ENCODE measurements at places on chromosomes 11 and 22.

GRCh38 chr11:6481924-6482275, 599 bp downstream of the TIMM10B start:
- DNase-seq = peak; percentile 87

GRCh38 chr11:115379528-115379927, 124.7 kb downstream of the CADM1 start:
- no peak for DNase-seq

DNA sequence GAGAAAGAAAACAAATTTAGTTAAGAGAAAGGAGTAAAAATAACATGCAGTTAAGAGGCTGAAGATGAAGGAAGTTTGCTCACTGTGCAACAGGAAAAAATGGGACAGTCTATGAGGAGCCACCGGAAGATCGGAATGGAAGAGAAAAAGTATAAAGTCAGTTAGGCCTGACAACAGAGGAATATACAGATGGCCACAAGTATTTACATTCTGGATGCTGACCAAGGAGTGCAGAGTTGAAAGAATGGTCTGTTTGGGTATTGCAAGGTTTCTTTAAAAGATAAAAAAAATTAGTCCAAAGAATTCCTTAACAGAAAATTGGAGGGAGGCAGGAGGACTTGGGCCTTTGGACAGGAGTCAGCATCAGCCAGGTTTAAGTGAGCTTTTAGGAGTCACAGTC, 37.5 kb downstream of the RBFOX2 start:
- no peak for DNase-seq

- DNase-seq = no peak
Observed at GRCh38 chr22:37331856-37332536, 49.7 kb downstream of the CYTH4 start.

GRCh38 chr22:17969701-17970113, 54.7 kb downstream of the MICAL3 start:
- peak; percentile 54 for DNase-seq

DNA sequence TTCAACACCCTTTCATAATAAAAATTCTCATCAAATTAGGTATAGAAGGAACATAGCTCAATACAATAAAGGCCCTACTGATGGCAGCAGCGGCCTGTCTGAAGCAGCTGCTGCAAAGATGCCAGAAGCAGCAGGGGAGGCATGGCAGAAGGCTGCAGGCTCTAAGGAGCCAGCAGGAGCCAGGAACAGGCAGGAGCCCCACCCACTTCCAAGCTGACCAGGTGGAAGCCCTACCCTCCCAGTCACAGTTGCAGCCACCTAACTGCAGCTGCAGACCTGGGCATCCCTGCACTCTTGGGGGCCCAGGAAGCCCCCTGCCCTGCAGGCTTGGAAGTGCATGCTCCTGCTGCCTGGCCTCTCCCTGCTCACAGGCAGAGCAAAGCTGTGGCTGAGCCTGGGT, 18.2 kb upstream of the OR6A2 start:
- no peak for DNase-seq

GRCh38 chr11:105456950-105457349, 152.9 kb upstream of the GRIA4 start:
- no peak for DNase-seq

DNA sequence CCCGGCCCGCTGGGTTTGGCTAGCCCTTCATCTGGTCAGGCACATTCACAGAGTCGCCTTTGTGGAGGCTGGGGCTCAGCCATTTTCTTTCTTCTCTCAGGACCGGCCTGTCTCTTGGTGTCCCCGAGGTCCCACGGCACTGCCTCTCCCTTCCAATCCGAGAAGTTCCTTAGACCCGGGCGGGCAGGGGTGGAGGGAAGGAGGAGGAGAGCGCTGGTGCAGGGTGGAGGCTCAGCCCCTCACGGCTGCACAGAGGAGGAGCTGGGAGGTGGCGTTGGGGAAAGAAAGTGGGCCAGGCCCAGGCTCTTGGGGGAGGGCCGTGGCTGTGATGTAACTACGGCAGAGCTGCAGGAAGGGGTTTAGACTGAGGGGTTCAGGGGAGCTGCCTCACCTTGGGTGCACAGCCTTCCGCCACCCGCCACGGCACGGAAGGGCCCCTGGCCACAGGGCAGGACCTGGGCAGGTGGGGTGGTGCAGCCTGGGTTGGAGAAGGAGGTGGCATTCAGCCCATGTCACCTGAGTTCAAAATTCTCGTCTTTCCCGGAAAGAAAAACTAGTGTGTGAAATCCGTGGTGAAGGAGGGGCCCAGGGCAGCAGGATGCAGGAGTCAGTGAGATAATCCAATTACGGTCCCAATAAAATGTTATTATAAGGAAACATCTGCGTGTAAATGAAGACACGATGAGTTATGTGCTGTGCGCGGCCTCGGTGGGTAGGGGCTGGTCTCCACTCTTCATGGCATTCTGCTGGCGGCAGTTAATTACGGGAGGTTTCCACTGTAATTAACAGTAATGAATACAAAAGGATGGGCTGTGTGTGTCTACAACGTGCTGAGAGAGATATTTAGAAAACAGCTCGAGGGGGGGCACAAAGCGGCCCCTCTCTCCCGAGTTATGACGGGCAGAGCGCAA, 1.7 kb downstream of the BRSK2 start:
- DNase-seq = no peak

- DNase-seq = no peak
Observed at GRCh38 chr11:30313580-30313979, 9.3 kb upstream of the ARL14EP start.

- no peak for DNase-seq
Observed at GRCh38 chr22:26735019-26735409, 77.6 kb downstream of the MIAT start.

GRCh38 chr11:73862986-73863385, 13.7 kb downstream of the COA4 start:
- DNase-seq = no peak

- DNase-seq = no peak
Observed at GRCh38 chr22:31055635-31056159, 25.4 kb upstream of the SMTN start.

- DNase-seq = peak; percentile 80
Observed at GRCh38 chr11:72225411-72225951, 914 bp downstream of the INPPL1 start.

GRCh38 chr11:115897707-115898106, 393.5 kb upstream of the CADM1 start:
- no peak for DNase-seq

- peak; percentile 67 for DNase-seq
Observed at GRCh38 chr11:31814176-31814868, 3.2 kb upstream of the PAX6 start.

- DNase-seq = no peak
Observed at GRCh38 chr22:25892678-25893077, 150.7 kb downstream of the MYO18B start.

GRCh38 chr11:108984523-108984922, 319.7 kb downstream of the DDX10 start:
- no peak for DNase-seq

- peak; percentile 58 for DNase-seq
Observed at GRCh38 chr11:67255353-67255752, 10.9 kb upstream of the GRK2 start.

- peak; percentile 74 for DNase-seq
Observed at GRCh38 chr11:67633758-67634365, 4.1 kb upstream of the NUDT8 start.

DNA sequence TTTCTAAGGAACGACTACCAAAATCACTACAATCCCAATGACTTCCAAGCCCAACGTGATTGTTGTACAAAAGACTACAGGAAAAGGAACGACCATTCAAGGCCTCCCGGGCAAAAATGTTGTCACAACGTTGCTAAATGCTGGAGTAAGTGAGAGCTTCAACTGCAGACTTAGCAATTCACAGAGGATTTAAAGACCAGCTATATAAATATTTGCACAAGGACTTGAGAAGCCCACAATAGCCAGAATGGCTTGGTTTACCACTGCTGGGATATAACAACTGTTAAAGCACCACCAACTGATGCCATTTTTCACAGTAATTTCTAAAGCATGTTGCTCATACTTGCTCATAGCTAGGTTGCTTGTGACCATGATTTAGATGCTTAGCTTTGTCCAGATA, 78.3 kb downstream of the EMSY start:
- DNase-seq = no peak

DNA sequence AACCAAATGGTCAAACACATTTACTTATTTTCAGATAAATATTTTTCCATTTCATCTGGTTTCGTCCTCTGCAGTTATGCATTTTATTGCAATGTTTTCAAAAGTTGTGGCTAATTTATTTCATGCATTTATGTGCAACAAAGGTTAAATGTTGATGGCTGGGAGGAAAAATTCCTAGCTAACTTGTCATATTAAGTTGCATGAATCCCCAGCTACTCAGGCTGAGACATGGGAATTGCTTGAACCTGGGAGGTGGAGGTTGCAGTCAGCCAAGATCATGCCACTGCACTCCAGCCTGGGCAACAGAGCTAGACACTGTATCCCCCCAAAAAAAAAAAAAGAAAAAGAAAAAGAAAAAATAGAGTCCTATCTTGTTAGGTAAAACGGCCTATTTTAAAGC, 1862.4 kb upstream of the RAG2 start:
- DNase-seq = no peak

DNA sequence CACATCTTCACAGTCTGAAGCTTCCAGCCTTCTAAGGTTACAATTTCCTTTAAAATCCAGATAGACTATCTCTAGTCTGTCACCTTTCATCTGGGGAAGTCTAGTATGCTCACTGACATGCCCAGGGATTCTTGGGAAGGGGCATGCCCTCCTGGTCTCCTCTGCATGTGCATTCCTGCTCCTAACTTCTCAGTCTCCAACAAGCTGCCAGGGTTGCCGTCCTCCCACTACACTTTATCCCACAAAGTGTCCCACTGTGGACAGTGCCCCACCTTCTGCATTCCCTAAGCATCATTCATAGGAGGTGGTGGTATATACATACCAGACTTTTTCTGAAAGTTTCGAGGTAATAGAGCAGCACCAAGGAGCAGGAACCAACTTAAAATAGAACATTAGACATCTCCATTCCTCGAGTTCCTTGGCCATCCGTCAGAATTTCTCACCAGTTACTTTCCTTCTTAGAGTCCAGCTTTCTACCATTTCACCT, 28.7 kb downstream of the EIF3F start:
- no peak for DNase-seq

- no peak for DNase-seq
Observed at GRCh38 chr11:11793073-11793472, 48.7 kb upstream of the USP47 start.

GRCh38 chr11:86118253-86118652, 49.4 kb upstream of the PICALM start:
- no peak for DNase-seq

DNA sequence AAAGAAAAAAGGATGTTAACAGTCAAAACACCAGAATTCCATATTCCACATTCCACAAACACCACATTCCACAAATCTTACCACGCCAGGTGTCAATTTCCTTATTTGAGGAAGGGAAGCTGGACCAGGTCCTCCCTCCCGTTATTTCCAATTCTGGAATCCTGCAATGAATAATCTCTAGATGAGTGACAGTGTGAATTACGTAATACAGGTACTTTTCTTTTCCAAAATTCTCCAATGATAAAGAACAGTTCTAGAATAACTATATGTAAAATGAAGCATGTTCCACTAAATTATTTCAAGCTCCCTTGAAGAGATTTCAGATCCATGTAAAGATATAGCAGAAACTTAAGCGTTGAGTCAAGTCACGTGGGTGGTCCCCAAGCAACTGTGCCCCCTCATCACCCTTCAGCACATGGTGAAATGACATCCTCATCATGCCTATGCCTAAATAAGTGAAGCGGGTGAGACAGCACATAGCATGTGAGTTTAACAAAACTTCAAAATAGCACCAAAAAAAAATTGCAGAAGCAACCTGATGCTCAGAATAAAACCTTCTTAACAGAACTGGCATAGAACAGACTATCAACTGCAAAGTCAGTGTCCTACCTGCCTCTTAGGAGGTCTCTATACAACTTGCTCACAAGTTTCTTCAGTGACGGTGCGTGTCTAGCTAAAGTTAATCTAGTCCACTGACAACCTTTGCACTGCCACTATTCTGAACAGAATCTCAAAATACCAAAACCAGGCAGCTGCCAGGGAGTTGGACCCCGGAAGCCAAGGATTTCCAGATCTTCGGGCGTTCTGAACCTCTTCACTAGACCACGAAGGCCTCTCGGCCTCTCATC, 876 bp downstream of the NFRKB start:
- no peak for DNase-seq

GRCh38 chr11:84922836-84923235, 704.3 kb downstream of the DLG2 start:
- no peak for DNase-seq

- peak; percentile 68 for DNase-seq
Observed at GRCh38 chr22:23075525-23076216, 5.4 kb downstream of the GNAZ start.

DNA sequence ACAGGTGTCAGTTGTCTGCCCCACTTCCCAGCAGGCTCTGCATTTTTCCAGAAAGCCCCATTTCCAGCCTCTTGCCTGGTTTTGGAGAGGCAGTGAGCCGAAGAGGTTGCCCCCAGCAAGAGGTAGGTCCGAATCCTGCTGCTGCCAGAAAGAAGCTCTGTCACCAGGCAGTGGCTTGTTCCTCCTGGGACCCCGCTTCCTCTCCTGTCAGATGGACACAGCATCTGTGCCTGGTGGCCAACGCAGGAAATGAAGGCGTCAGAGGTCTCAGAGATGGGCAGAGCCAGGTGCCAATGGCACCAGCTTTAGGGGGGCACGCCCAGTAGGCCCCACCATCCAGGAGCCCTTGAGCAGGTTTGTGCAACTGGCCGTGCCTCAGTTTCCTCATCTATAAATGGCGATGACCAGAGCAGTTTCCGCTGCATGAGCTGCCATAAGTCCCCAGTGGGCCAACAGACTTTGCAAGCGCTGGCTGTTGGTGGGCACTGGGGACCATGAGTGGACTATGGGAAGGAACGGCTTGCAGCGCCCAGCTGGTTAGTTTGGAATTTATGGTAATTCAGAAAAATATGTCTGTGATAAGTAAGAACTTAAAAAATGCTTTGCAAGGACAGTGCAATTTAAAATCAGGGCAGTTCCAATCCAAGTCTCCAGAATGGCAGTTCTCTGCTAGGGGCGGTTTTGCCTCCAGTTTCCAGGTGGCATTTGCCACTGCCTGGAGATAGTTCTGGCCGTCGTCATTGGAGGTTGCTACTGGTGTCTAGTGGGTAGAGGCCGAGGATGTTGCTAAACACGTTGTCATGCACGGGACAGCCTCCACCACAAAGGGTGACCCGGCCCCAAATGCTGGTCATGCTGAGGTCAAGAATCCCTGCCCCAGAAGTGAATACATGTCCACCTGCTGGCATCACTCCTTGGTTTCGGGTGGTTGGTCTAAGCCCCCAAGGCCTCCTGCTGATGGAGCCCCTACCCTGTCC, 2.3 kb upstream of the OSBPL5 start:
- DNase-seq = peak; percentile 52

DNA sequence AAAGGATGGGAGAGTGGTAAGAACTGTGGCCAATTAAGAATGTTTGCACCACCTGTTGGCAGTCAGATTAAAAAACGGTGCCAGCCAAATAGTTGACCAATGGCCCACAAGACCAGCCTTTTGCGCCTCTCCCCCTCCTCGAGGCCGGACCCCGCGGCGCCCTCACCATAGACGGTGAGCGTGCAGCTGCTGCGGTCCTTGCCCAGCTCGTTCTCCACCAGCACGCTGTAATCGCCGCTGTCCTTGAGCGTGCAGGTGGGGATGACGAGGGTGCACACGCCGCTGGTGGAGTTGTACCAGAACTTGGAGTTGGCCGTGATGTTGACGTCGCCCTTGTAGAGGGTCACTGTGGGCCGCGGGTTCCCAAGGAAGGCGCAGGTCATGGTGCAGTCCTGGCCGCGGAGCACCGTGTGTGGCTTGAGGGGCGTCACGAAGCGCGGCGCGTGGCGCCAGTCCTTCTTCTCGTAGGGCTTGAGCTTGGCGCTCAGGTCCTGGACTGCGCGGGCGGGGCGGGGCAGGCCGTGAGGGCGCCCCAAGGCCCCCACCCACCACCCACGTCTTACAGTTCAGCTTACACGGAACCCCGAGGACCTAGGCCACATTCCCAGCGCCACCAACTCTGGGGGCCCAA, 7.2 kb downstream of the TMEM86A start:
- DNase-seq = peak; percentile 86
